Stimulated activated CD4-positive, alpha-beta T cell treated with anti-CD3 and anti-CD28 coated beads, Interleukin-1b, Interleukin-23, amount 100 ng/mL, for 4 hours (primary cell): ENCODE measurements at places on chromosomes 11 and 22.

GRCh38 chr22:41799486-41800347 is 762 bp upstream of the CCDC134 start:
- DNase-seq = no peak

DNA sequence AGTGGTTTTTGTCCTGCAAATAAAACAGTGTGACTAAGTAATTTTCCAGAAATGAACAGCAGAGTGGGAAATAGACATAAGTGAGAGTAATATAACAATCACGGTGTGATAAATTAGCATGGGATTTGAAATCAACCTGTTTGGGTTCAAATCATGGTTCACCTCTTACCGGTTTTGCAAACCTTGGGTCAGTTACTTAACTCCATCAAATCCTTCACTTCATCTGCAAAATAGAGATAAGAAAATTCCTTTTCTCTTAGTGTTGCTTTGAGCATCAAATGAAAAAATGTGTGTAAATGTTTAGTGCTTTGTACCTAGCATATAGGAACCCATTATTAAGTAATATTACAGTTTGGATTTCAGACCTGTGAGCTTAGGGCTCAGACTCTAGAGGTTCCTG is 152.2 kb downstream of the TEAD1 start:
- DNase-seq = no peak

DNA sequence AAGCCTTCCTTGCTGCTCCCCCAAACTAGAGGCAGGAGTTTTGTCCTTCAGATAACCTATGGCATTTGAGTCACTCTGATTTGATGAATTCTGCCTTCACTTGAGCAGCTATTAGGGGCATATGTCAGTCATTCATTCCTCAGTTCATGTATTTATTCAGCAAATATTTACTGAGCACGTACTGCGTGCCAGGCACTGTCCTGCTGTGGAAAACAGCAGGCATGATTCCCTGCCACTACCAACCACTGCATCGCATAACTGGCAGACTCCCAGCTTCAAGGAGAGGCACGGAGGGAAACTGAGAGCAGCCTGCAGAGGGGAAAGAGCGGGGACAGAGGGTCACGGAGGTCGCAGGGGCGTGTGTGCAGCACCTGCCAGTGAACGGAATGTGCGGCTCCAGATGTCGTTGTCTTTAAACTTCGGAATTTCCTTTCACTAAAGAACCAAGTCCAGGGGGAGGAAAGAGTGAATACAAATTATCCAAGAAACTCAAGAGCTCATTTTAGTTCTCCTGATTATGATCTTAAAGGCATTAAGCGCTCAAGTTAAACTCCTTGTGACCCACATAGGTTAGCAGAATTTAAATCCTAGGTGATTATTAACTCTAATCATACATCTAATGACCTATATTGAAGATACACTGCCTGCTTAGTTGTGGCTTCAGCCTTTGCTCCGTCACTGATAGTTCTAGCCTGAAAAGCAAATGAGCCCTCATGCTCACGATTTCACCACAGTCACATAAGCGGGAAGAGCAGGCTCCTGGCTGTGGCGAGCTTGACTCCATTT is 12.6 kb downstream of the PPARA start:
- no peak for DNase-seq

- DNase-seq = no peak
Observed at GRCh38 chr11:43989162-43989981, 46.9 kb downstream of the C11orf96 start.

DNA sequence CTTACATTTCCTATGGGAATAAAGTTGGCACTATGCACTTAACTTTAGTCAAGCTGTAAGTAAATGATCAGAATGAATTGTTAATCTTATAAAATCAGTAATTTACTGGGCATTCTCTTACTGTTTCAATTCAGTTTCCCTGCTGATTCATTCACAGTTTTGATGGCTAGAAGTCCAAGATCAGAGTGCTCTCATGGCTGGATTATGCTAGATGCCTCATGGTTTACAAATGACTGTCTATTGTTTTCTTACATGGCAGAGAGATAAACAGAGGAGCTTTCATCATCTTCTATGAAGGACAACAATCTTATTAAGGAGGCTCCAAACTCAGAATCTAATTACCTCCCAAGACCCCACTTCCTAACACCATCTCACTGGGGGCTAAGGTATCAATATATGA is 135.1 kb upstream of the CARD18 start:
- no peak for DNase-seq

- peak; percentile 80 for DNase-seq
Observed at GRCh38 chr22:42553475-42554361, at the start of gene SERHL2. SERHL2 (plus strand) TSS chr22:42553956; CDS start chr22:42554021, 65 bp downstream.

DNA sequence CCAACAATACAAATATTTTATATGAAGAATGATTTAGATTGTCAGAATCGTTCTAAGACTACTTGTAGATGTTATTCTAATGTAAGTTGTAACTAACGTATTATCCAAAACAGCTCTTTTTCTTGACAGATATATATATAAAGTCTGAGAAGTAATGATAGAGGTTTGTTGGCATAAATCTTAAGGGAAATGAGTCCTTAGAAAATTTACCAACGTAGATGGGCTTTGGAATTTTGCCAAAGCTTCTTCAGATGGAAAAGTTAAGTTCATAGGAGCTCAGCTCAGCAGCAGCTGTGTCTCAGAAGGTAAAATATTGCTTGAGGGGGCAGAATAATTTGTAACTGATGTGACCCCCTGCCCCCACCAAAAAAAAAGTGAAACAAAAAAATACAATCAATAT is 66.7 kb downstream of the BID start:
- no peak for DNase-seq

DNA sequence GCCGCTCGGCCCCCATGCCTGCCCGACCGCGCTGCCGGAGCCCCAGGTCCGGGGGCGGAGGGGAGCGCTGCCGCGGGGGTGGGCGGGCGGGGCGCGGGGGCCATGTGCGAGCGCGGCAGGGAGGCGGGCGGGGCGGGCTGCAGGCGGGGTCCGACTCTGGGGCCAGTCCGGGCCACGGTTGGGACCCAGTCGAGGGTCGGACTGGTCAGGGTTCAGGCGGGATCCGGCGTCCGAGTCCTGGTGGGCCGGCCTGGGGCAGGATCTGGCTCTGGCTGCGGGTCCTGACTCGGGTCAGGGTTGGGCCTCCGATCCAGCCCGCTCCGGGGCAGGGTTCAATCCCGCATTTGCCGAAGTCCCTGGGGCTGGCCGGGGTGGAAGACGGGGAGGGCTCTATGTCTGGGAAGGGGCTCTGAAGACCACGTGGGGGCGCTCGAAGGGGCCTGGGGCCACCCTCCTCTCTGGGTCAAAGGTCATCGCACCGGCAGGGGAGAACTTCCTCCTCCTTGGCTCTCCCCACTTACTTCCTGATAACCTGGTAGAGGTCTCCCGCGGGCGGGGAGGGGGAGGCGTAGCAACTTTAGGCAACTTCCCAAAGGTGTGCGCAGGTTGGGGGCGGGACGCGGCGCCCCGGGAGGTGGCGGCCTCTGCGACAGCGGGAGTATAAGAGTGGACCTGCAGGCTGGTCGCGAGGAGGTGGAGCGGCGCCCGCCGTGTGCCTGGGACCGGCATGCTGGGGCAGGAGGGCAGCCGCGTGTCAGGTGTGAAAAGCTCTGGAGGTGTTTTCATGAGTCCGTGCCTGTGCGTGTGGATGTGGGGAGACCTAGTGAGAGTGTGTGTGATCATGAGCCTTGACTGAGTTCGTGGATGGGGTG is 603 bp downstream of the ESRRA start:
- DNase-seq = peak; percentile 72

DNA sequence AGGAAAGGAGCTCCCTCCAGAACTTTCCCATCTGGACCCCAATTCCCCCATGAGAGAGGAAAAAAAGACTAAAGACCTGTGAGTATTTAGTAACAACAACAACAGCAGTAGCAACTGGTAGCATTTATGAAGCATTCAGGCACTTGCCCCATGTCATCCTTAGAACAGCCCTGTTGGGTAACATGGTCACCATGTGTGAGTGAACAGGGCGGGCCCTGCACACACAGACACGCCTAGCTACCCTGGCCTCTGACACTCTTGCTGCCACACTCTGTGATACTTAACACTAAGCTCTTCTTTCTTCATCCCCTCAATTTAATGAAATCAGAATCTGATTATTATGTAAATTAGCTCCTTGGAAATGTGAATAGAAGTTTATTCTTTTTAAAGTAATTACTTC is 26.1 kb upstream of the SLC25A18 start:
- DNase-seq = no peak

GRCh38 chr11:120354068-120354467 is 17.9 kb downstream of the ARHGEF12 start:
- DNase-seq = no peak

DNA sequence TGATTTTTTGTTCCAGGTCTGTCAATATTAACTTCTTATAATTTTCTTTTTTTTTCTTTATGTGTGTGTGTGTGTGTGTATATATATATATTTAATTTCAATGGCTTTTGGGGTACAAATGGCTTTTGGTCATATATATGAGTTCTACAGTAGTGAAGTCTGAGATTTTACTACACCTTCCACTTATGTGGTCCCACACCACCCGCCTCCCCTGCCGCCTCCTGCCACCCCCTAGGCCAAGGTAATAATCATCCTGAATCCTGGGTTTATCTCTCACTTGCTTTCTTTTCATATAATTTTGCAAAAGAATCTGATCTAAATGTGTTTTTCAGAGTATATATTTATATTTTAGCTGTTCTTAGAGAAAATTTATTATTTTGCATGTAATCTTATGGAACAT is 11.1 kb downstream of the NEAT1 start:
- DNase-seq = no peak

DNA sequence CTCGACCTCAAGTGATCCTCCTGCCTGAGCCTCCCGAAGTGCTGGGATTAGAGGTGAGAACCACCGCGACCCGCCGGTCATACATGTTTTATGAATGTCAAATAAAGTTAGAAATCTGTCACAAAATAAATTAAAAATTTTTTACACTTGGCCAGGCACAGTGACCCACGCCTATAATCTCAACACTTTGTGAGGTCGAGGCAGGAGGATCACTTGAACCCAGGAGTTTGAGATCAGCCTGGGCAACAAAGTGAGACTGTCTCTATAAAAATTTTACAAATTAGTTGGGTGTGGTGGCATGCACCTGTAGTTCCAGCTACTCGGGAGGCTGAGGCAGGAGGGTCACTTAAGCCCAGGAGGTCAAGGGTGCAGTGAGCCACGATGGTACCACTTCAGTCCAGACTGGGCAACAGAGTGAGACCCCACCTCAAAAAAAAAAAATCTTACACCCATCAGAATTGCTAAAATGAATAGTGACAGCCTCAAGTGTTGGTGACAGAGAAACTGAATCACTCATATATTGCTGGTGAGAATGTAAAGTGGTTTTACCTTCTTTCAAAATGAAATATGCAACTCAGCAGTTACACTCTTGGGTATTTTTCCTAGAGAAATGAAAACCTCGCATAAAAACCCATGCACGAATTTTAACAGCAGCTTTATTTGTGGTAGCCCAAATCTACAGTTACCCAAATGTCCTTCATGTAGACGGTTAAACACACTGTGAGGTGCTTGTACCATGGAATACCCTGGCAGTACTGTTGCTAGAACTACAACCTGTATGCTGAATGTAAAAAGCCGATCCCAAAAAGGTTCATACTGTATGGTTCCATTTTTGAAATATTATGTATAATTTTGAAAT is 55.4 kb downstream of the MED15 start:
- DNase-seq = no peak

- no peak for DNase-seq
Observed at GRCh38 chr11:84722583-84723108, 904.5 kb downstream of the DLG2 start.

GRCh38 chr11:1908618-1909017 is 10.9 kb upstream of the TNNT3 start:
- no peak for DNase-seq

DNA sequence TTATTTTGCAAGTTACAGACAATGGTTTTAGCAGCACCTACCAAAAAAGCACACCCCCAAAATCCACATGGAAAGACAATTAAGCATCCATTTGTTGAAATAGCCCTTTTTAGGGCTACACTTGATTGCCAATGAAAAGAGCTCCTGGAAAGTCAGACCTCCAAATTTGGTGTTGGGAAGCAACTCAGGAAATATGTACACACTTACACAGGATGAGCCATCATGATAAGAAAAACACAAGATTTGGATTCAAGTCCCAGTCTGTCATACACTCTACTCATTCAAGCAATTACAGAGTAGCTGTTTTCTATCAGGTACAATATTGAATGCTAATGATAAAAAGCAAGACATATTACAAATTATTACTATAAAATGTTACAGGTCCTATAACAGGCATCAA is 31.5 kb downstream of the FAM168A start:
- no peak for DNase-seq

GRCh38 chr11:79794057-79794456 is 353.2 kb upstream of the TENM4 start:
- DNase-seq = no peak

DNA sequence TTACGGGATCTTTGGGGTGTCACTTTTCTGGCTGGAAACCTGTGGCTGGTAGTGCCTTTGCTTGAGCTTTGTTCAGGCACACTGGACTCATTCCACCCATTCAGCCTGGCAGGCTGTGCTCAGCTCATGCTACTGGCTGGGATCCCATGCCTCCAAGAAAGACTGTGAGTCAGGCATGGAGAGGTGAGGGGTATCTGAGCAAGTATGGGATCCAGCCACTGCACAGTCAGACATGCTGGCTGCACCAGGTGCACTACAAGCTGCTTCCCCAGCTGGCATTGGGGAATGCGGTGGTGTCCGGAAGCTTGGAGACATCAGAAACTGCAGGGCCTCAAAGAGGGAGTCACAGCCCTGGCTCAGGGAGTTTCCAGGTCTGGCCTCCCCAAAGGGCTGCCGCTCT is 12.0 kb upstream of the MED17 start:
- DNase-seq = no peak

DNA sequence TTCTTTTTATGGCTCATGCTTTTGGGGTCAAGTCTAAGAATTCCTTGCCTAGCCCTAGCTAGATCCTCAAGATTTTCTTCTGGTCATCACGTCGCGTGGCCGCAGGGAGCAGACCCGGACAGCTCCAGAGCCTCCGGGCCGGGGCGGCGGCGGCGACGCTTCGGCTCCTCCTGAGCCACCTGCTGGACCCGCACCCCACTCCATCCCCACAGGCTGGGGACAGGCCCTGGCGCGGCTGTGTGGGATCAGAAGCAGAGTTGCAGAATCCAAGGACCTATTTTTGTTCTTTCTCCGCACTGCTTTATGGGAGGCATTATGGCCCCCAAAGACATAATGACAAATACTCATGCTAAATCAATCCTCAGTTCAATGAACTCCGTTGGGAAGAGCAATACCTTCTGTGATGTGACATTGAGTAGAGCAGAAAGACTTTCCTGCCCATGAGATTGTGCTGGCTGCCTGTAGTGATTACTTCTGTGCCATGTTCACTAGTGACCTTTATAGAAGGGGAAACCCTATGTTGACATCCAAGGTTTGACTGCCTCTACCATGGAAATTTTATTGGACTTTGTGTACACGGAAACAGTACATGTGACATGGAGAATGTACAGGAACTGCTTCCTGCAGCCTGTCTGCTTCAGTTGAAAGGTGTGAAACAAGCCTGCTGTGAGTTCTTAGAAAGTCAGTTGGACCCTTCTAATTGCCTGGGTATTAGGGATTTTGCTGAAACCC is 12.4 kb upstream of the SCARF2 start:
- no peak for DNase-seq

DNA sequence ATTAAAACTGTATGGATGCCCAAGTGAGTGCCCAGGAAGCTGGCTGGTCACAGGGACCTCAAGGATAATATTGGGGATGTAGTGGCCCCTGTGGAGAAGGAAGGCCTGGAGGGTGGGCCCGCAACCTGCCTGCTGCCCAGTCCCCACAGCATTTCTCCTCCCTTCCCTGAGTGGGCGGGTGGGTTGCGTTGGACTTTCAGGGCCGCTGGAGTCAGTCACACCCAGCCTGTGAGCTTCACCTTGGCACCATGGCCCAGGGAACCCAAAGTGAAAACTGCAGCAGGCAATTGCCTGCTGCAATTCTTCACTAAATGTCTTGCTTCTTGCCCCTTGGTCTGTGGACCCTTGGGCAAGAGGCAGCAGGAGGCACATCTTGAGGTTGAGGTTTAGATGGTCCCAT is 4.7 kb downstream of the GNAZ start:
- no peak for DNase-seq
